ENCODE measurements at places on chromosomes 11 and 22.
A peak's percentile ranks its signal among the peaks of the same experiment; 100 is the strongest.

GRCh38 chr11:59545179-59546020 lies 34.1 kb downstream of the OR4D9 start:
- no peak for DNase-seq

- no peak for DNase-seq
These were observed 5.3 kb downstream of the SLC17A6 start for GRCh38 chr11:22343371-22344032.

GRCh38 chr22:49929211-49929979 lies 11.0 kb downstream of the CRELD2 start:
- peak; percentile 87 for DNase-seq

- no peak for DNase-seq
These were observed 13.0 kb upstream of the CARD18 start for GRCh38 chr11:105152560-105152959.

DNA sequence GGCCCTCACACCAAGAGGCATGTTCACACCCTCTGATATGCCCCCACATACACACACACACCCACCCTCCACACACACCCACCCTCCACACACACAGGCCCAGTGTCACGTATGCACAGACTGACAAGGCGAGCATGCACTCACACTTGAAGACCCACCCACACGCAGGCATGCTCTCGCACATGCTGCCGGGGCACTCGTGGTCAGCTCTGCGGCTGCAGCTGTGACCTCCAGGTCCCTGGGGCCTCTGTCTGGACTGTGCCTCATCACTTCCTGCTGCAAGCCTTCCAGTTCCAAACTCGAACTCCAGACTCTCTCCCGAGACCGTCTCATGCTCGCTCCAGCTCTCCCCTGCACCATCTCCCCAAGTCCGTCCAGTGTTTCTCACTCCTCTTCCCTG lies 9.5 kb downstream of the DCHS1 start:
- DNase-seq, result no peak

DNA sequence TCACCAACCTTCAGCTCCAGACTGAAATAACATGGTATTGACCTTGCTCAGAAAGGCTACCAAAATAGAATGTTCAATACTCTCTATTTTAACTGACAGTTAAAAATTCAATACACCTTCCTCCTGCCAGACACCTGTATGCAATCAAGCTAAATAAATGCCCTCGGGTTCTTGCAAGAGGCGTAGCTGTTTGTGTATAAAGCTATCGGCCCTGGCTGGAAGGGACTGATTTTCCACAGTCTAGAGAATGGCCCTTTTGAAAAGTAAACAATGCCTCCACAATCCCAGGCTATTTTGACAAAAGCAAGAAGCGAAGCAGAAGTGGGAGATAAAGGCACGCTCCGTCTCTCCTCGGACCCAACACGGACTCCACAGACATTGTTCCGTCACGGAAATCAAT lies 791.2 kb downstream of the BRD1 start:
- no peak for DNase-seq

GRCh38 chr11:73466643-73467042 lies 90.4 kb downstream of the RELT start:
- no peak for DNase-seq

GRCh38 chr11:70662691-70663098 lies 264.4 kb downstream of the CTTN start:
- DNase-seq, result no peak

- no peak for DNase-seq
These were observed 11.1 kb downstream of the UFD1 start for GRCh38 chr22:19467912-19468311.

DNA sequence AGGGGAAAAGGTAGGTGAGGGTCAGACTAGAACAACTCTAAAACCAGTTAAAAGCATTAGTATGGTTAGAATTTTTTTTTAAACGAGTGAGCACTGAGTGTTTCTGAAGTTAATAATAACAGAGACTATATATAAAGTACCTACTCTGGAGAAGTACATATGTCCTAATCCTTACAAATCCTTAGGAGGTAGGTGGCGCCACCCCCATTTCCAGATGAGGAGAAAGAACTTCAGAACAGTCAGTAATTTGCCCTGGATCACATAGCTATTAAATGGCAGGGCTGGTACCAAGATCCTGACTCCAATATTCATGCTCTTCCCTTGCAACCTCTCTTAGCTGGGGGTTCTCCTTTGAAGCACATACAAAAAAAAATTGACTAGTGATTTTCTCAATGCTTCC lies 80.5 kb downstream of the CLPB start:
- no peak for DNase-seq

GRCh38 chr11:34480314-34480713 lies 33.3 kb downstream of the ELF5 start:
- DNase-seq, result no peak

- DNase-seq, result no peak
These were observed 13.6 kb downstream of the APOL5 start for GRCh38 chr22:35731321-35731720.

- DNase-seq, result no peak
These were observed 31.4 kb downstream of the ARAP1 start for GRCh38 chr11:72720784-72721183.

GRCh38 chr22:28769394-28770085 lies 3.0 kb upstream of the CCDC117 start:
- no peak for DNase-seq

GRCh38 chr11:128146926-128147605 lies 440.3 kb downstream of the ETS1 start:
- no peak for DNase-seq

GRCh38 chr22:31247726-31248125 lies 35.6 kb downstream of the LIMK2 start:
- no peak for DNase-seq

DNA sequence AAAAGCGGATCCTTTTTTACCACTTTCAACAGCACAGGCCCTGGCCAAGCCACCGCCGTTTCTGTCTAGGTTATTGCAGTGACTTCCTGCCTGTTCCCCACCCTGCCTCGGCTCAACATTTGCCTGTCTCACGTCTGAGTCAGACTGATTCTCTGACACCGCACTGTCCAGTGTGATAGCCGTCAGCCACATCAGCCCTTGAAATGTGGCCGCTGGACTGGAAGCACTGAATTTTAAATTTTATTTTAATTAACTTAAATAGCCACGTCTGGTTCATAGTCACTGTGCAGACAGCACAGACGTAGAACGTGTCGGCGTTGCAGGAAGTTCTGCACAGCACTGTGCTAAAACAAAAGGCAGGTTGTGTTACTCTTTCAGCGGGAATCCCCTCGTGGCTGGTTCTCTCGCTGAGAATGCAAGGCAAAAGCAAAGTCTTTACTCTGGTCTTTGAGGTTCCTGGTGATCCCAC lies 56.3 kb upstream of the ADSL start:
- peak; percentile 64 for DNase-seq

DNA sequence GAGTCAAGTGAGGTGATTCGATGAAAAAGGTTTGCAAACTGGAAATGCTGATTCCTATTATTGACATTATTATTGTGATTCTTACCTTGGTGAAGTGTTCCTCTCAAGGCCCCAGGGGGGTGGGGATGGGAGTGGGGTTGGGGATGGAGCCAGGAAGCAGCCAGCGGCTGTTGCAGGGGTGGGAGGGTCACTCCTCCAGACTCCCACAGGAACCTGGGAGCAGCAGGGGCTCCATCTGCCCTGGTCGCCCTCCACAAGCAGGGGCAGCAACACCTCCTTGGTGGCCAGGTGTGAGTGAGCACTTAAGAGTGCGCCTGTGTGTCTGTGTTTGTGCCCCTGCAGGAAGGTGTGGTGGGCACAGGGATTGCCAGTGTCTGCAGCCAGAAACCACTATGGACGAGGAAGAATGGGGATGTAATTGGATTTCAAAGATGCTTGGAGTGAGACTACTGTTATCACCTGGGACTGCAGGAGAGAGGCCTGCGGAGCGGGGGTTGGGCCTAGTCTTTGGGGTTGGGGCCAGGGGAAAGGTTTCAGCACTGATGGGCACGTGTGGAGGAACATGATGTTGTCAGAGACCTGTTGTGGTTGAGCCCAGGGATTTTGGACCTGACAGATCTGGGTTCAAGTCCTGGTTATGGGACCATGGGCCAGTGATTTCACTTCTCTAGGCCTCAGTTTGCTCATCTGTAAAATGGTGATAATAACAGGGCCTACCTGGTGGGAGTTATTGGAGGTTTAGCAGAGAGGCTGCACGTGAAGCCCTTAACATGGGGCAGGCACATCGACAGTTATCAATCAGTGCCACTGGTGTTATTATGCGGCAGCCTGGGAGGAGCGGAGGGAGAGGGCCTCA lies 3.6 kb upstream of the TP53I11 start:
- no peak for DNase-seq

DNA sequence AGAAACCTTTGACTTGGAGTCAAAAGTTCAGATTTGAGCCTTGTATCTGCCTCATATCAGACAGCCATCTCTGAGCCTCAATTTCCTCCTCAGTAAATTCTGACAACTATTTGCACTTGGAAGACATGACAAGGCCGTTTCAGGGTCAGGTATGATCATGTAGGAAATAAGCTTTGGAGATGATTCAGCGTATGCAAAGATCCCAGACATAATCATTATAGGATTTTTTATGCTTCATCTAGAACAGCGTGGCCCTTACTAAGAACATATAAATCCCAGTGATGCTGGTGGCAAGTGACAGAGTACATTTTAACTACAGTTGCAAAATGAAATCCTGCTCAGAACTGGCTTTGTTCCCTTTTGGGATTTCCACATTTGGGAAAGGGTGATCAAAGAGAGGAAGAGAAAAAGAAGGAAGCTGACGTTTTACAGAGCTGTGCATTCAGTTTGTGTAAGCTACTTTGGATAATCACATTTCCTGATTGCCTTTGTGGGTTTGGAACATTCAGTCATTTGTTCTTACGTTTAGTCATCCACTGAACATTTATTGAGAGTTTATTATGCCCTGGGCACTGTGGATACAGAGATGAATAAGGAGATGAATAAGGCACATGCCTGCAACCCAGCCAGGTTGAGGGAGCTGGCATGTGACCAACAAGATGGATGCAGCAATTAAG lies 81.9 kb upstream of the HEPHL1 start:
- no peak for DNase-seq

DNA sequence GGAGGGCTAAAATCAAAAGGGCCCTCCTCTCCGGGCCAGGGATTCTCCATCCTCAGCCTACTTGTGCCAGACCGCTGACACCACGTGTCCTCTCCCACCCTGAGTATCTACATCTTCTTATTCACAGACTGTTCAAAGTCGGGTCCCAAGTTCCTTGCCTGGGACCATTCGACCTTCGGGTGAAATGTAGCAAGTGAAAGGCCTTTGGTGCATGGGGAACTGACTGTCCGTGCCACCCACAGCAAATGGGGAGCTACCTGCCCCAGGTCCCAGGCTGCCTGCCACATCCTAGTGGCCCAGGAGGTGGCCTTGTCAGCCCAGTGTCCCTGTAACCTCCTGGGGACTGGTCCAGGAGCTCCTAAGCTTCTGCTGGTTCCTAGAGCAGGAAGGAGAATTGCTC lies 67.3 kb downstream of the RTL6 start:
- no peak for DNase-seq

DNA sequence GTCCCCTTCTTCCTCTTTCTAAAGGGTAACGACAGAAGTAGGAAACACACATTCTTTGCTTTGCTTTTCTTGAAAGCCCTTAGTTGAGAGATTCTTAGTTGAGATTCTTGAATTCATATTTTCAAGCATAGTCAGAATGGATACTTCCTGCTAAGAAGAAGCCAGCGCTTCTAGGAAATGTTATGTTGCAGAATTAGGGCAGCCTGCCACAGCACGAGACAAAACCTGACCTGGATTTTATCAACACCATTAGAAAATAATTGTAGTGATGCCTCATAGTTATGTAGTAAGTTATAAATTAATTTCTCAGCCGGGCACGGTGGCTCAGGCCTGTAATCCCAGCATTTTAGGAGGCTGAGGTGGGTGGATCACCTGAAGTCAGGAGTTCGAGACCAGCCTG lies 37.9 kb upstream of the NUP160 start:
- DNase-seq, result no peak

DNA sequence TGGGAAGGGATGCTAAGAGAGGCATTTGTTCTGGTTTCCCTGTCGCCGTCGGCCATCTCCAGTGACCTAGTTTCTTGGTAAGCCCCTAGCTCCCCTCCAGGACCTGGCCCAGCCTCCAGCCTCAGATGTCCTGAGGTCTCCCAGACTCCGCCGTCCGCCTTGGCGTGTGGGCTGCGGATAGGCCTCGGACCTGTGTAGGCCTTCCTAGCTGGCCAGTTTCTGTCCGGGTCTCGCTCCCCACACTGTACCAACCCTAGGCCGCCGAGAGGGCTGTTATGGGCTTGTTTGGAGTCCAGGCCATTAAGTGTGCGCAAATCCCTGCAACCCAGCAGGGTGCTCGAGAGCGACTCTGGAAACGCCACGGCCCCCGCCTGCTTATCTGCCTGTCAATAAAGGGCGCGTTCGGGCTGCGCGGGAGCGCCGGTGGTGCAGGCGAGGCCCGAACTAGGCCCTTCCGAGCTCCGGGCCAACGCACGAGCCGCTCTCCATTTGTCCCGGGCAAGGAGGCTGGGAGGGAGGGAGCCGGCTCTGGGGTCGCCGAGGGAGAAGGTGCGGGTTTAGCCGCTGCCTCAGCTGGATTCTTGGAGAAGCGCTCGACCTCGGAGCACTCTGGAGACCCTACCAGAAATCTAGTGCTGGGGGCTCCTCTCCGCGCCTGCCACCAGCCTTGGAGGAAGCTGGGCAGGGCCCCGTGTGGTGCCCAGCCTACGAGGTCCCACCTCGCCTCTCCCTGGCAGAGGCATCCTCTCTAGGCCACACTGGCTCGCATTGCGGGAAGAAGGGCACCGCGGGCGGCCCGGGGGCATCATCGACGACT lies 8.7 kb upstream of the PAX6 start:
- DNase-seq, result no peak

DNA sequence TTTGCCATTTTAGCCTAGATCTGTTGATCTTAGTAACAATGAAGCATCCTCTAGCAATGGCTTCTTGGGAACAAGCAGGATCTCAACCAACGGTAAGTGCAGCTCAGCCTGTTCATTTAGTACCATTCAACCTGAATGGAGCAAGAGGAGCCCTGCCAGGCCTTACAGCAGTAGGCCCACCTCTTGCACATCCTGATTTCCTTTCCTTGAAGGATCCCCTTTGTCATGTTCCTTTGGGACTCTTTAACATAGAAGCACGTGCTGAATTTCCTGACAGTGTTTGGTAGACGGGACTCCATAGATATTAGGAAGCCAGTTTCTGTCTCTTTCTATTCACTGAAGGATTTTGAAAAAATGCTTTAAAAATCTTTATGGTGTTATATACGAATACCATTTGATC lies 1.5 kb downstream of the PIWIL4 start:
- DNase-seq, result no peak

DNA sequence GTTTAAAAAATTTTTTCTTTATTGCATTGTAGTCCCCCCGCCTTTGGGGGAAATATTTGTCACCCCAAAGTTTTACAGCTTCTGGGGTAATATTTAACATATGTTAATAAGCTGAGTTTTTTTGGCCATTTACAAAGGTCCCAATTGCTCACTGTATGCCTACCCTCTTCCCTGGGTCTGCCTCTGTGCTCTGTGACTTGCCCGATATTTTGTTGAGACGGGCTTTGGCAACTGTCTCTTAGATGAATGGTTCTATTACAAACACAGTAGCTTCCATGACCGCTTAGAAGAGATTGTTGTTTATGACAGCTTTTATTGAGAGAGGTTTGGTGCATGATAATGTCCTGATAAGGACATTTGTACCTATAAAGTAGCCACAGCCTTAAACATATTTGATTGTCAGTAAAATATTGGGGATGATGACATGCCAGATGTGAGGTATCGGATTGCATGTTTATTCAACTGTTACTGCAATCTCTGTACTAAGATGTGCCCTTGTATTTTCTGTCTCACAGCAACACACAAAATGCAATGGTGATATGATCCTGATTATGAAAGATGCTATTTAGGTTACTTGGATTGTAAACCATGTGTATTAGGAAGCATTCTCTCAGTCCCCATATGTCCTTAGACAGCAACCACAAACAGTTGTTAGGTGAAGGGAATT lies 103.1 kb downstream of the TEAD1 start:
- DNase-seq, result no peak

Measured in stimulated activated CD4-positive, alpha-beta T cell treated with anti-CD3 and anti-CD28 coated beads, Interleukin-2, amount 100 ng/mL, for 24 hours (primary cell).